ENCODE measurements at places on chromosomes 1 and 21.

- DNase-seq = no peak
Measured at GRCh38 chr1:50369830-50370229, 53.4 kb downstream of the DMRTA2 start.

DNA sequence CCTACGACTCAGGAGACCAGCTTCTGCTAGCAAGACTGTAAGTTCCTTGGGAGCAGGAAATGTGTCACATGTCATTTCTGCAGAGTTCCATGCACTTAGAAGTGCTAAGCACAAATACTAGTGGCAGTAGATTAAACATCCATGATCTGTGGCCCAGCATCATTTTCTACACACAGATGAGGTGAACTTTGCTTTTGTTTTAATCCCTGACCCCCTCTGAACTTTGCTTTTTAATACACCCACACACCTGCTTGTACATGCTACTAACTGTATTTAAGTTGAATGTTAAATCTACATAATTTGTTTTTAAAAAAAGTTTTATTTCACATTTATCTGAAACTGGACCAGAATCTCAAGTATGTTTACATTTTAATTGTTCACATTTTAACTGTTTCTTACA is 24.5 kb downstream of the SLC35D1 start:
- DNase-seq = no peak

GRCh38 chr1:42767510-42768000 is 506 bp downstream of the C1orf50 start:
- no peak for DNase-seq

DNA sequence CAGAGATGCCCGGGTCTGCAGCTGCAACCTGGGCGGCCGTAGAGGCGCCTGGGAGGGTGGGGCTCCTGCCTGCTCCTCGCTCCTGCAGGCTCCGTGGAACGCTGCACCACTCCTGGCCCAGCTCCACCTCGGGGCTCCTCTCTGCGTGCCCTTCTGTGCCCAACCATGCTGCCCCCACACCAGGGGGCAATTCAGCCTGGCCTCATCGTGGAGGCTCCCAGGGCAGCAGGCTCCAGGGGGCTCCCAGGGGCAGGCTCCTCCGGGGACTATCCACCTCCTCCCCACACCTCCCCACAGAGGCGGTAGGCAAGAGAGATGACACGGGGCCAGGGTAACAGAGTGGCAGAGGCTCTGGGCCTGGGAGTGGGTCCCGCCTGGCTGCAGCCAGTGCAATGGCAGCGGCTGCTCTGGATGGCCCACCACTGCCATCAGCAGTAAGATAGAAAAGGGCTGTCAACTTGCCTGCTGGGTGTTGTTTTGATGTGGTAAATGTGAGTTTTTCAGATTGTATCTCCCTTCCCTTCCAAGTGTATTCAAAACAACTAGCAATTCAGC is 22.4 kb upstream of the LRRC8C start:
- no peak for DNase-seq

DNA sequence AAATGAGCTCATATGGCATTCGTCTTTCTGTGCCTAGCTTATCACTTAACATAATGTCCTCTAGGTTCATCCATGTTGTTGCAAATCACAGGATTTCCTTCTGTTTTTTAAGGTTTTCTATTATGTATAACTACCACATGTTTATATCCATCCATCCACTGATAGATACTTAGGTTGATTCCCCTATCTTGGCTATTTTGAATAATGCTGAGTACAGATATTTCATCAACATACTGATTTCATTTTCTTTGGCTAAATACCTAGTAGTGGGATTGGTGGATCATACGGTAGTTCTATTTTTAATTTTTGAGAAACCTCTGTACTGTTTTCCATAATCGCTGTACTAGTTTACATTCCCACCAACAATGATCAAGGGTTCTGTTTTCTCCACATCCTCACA is 45.0 kb downstream of the GORAB start:
- no peak for DNase-seq

DNA sequence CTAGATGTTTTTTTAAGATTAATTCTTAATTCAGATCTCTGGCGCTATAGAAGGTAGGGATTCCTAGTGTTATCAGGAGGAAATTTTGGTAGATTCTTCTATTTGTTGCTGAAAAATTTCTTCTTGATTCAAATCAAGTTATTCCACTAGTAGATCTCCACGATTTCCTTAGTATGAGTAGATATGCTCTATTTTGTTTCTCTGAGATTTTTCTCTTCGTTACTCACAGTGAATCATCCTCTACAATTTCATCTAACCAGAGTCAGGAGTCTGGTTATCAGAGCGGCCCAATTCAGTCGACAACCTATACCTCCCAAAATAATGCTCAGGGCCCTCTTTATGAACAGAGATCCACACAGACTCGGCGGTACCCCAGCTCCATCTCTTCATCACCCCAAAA is 18.8 kb upstream of the HAX1 start:
- DNase-seq = no peak

- no peak for DNase-seq
Measured at GRCh38 chr1:117544509-117545109, 61.2 kb upstream of the TENT5C start.

DNA sequence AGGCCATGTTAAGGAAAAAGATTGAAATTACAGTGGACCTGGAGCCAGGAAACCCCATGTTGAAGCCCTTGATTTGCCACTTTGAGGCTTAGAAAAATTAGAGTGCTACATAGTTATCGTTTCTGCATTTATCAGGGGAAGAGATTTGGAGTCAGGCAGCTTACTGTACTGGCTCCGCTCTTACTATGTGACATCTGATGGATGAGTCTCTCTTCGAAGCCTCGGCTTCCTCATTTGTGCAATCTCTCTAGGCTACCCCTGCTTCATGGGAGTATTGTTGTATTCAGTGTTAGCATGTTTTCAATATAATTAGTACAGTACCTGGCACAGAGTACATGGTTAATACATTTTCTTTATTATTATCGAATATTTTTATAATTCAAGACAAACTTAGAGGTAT is 480.4 kb upstream of the USP24 start:
- no peak for DNase-seq

GRCh38 chr1:236063919-236064673 is 794 bp downstream of the NID1 start:
- DNase-seq = peak; percentile 91

GRCh38 chr1:117757668-117758067 is 151.8 kb downstream of the TENT5C start:
- peak; percentile 1 for DNase-seq

GRCh38 chr1:64220241-64220640 is 16.8 kb downstream of the UBE2U start:
- no peak for DNase-seq

DNA sequence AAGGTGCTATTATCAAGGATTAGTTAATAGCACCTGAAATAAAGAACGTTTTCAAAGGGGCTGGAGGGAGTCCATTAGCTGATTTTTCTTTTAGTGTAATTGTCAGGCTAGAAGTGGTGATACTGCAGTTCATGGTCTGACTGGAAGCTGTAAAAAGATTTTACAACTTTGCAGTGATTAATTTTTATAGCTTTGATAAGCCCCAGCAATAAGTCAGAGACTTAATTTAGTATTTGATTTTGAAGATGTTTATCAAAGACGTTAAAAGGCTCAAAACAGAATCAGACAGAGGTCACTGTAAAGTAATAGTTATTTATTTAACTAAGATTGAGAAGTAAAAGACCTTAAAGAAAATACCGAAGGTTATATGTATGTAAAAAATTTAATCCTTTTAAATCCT is 165.5 kb upstream of the FMN2 start:
- no peak for DNase-seq

GRCh38 chr1:167936930-167937708 is at the start of gene MPC2:
TSS of gene MPC2 (minus strand) at chr1:167937072. CDS start at chr1:167935841, 1,231 bp downstream.
- peak; percentile 91 for DNase-seq

GRCh38 chr1:51506537-51506936 is 12.5 kb downstream of the EPS15 start:
- DNase-seq = peak; percentile 87
